H54 (cell line): ENCODE measurements at places on chromosomes 4 and X.

GRCh38 chrX:40084471-40085101, 13.2 kb downstream of the BCOR start:
- DNase-seq = no peak

GRCh38 chrX:155888139-155888538, 7.0 kb downstream of the VAMP7 start:
- DNase-seq = peak; percentile 13

DNA sequence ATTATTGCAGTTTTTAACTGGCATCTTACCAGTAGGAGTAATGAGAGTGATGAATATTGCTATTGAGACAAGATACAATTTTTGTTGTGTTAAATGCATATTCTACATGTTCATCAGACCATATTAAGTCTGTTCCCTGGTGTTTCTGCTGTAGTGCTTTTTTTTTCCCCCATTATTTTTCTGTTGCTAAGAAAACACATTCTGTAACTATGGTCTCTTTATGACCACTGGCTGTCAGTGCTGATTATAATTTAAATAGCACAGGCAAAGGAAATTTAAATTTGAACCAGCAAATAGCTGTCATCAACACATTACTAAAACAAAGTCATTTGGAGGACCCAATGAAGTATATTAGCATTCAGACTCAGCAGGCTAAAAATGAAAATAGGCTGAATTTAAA, 98.3 kb upstream of the ANKRD50 start:
- DNase-seq = no peak

DNA sequence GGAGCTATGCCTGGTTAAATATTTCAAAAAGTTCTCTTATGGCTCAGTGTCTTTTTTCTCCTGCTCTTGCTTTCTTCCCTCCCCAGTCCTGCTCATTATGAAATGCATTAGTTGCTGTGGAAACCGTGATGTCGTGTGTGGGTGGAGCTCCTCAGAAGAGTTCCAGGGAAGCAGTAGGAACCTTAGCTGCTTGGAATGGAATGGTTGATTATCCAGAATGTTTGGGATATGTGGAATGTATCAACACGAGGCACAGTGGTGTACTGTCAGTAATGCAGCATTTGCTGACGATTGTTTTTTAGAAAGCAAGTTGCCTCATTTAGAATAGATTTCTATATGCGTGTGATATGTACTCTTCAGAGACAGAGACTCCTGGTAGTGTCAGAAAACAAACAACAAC, 333.2 kb downstream of the ARHGAP10 start:
- DNase-seq = no peak

DNA sequence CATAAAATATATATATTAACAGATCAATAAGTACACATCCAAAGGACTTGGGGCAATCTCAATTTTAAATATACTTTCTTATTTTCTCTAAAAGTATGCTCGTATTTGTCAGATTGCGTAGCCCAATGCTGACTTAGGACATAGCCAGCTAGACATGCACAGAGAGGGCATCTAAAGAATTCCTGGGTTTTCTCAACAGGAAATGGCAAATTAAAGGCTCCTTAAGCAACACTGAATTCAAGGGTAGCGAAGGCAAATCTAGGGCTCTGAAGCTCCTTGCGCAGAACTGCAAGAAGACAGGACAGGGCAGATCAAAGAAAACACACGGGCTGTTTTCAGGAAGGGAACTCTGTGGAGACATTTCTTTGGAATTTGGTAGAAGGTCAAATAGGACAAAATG, 94.6 kb upstream of the FTHL17 start:
- no peak for DNase-seq

GRCh38 chr4:134078230-134078914, 123.2 kb downstream of the PABPC4L start:
- DNase-seq = no peak

- no peak for DNase-seq
These were observed 21.4 kb upstream of the AFAP1 start for GRCh38 chr4:7960790-7961655.

DNA sequence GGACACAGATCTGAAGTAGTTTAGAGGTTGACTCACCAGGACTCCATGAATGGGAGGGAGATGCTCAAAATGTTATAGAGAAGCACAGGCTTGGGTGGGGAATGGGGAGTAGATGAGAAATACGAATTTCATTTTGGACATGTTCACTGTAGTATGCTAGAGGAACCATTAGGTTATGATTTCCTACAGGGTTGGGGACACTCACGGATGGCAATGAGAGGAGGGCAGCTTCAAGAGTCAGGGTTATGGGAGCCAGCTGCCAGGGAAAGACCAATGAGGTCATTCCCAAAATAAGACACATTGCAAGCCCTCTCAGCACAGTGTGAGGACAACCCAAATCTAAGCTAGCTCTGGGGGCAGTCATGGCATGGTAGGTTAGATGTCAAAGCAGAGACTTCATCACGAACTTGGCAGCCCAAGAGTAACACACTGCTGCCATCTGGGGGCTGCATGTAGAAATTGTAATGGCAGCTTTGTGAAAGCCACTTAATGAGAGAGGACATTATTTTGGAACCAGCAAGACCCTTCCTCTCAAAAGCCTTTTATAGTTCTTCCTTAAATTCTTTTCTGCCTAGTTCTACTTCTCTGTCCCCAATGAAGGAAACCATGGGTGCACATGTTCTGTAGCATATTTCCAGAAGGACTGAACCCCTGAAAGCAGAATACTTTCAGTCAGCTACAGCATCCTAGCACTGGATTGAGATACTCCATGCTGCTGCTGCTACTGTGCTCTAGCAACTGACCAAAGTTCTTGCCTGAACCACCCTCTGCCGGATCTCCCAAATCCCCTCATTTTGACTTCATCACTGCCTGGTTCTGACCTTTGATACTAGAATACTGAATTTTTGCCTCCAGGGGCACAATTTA, 16.2 kb upstream of the ZCCHC12 start:
- DNase-seq = no peak

- DNase-seq = no peak
These were observed 33.8 kb upstream of the SLAIN2 start for GRCh38 chr4:48307528-48307927.

- DNase-seq = no peak
These were observed 286.9 kb downstream of the PACRGL start for GRCh38 chr4:20987191-20987590.

DNA sequence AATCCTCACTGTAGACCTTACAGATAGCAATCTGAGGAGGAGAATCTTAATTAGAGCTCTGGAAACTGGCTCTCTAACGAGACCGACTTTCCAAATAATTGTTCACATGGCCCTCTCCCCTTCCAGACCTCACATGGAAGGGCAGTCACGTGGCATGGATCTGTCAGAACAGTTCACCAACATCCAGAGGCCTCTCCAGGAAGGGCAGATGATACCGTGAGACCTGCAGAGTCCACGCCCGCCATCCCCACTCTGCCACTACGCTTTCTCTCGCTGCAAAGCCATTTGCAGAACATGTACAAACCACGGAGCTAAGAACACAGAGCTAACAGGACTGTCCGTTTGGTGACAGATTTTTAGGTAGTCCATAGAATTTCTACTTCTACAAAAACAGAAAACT, 20.7 kb downstream of the FAT1 start:
- no peak for DNase-seq

DNA sequence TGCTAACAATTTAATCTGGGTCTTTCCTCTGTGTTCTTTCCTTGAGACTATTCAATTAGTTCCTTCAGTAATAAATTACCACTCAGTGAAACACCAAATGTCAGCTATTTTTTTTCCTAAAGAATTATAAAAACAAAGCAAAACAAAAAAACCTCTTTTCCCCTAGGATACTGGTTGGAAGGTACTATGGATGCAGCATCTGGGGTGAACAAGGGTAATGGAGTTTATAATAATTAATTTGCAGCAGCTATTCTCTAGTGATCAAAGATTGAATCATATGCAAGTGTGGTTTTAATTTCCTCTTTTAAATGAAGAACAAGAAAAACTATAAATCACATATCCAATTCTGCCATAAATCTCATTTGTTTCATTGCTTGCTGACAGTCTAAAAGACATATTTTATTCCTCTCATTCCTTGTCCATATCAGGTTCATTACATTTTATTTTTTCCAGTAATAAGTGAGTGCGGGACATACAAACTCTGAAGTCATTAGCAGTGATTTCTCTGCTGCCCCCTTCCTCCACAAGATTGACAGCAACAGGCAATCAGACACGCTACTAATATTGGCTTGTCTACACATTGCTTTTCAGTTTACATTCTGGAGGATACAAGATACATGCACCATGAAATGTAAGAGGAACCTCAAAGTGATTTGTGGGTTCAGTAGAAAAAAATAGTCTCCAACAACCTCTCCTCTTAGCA, 1093.4 kb upstream of the SLIT2 start:
- DNase-seq = no peak

DNA sequence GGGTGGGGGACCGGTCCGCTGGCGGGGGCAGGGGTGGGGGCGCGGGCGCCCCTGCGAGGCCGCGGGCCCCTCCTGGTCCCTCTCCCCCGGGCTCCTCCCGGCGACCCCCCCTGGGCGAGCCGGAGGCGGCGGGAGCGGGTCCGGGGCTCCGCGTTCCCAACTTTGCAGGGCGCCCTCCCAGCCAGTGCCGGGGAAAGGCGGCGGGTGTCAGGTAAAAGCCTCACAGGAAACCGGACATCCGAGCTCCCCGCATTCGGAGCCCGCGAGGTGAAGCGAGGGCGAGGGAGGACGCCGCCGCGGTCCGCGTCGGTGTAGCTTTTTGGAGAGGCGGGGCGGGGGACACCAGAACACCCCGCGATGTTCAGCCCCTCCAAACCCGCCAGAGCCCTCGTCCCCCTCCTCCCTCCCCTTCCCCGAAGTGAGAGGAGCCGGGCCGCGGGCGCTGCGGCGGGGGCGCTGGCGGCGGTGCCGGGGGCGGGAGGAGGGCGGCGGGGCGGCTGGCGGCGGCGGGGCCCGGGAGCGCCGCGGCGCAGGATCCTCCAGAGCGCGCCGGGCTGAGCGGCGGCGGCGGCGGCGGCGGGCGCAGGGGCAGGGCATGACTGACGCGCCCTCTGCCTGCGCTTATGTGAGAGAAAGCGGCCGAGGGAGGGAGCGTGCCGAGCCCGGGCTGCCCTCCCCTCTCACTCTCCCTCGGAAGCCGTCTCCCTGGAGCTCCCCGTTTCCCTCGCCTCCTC, at the start of gene VEGFC:
Gene VEGFC (minus strand): TSS at position 597 of the 734 bp plus-strand sequence. CDS start 611 bp downstream, outside the sequence.
- DNase-seq = no peak

- DNase-seq = no peak
These were observed 27.0 kb upstream of the KLHL13 start for GRCh38 chrX:118143578-118143977.

DNA sequence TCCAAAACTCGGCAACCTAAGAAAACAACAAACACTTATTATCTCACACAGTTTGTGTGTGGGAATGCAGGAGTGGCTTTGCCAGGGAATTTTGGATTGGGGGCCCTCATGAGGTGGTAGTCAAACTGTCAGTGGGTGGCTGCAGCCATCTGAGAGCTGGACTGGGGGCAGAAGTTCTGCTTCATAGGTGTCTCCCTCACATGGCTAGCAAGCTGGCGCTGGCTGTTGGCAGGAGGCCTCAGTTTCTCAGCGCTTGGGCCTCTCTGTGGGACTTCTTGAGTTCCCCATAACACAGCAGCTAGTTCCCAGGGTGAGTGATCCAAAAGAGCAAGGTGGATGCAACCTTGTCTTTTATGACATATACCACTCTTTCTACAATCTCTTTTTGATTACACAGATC, 26.0 kb upstream of the RASL11B start:
- DNase-seq = no peak

DNA sequence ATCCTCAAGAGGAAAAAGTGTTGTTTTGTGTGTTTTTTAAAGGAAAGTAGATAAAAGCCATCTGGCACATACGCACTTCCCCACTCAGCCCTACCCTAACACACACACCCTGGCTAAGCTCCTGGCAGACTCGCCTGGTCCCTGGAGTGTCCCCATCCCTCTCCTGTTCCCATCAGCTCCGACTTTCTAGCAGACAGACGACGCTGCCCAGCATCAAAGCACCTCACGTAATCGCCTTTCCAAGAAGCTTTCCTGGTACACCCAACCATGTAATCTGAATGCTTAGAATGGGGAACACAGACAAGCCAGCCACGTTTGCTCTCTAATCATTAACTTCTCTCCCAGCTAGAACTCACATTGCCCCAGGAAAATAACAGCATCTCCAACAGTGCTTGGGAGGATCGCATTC, 116.2 kb downstream of the AFAP1 start:
- DNase-seq = no peak

DNA sequence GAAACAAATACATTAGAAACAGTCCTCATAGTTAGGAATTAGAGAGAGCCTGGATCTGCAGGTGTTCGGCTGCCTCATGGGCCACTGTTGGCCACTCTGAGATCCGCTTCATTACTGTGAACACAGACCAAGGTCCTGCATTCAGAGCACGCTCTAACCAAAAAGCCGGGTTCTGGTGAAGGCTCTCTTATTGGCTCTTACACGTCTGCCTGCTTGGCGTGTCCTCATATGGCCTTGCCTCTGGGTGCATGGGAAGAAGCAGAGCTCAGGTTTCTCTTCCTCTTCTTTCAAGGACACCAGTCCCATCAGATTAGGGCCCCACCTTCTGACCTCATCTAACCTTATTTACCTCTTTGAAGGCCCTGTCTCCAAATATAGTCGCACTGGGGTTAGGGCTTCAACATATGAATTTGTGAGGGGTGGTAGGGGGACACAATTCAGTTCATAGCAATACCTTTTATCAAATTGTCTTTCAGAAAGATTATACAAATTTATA, 37.1 kb upstream of the ELF2 start:
- DNase-seq = no peak

DNA sequence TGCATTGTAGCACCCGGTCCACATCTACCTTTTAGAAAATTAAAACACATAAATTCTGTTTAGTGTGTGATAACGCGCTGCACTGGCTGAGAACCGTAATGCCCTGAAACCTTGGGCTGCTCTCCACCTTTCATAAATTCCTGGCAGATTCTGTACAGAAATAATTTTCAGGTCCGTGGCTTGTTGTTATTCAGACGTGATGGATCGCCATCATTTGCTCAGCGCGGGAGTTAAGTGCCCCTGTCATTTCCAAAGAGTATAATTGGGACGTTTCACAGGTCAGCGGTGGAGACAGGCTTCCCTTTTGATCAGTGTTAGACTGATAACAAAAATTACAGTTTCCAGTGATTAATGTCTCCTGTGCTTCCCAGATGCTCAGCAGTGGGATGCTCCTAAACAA, 16.5 kb downstream of the UVSSA start:
- no peak for DNase-seq

GRCh38 chr4:86512631-86513030, 81.5 kb upstream of the PTPN13 start:
- DNase-seq = no peak

GRCh38 chrX:110966839-110967238, 129.2 kb upstream of the PAK3 start:
- no peak for DNase-seq

- DNase-seq = peak; percentile 9
These were observed 848 bp downstream of the ACSL4 start for GRCh38 chrX:109732017-109732801.

GRCh38 chr4:67332627-67333026, 212.7 kb downstream of the CENPC start:
- no peak for DNase-seq
